ENCODE measurements at places on chromosomes 6 and 20.
A peak's percentile ranks its signal among the peaks of the same experiment; 100 is the strongest.

DNA sequence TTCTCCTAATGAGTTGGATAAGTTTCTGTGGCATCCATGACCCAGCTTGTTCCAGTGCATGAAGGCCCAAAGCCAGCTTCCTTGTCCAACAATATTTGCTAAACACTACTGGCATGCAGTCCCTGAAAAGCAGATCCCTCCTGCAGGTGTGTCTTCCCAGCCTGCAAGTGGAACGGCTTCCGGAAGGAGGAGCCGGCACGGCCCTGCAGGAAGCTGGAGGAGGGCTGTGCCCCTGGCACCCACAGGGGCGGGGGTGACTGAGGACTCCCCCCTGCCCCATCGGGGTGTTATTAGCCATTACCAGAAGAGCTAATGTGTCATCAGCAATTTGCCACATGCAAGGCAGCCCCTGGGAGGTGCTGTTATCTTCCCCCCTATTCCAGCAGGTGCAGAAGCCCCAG lies 27.4 kb downstream of the NPEPL1 start:
- DNase-seq = no peak

- no peak for DNase-seq
Observed at GRCh38 chr6:120588424-120588823, 745.9 kb downstream of the TBC1D32 start.

- no peak for DNase-seq
Observed at GRCh38 chr6:38762848-38763247, 47.7 kb downstream of the DNAH8 start.

DNA sequence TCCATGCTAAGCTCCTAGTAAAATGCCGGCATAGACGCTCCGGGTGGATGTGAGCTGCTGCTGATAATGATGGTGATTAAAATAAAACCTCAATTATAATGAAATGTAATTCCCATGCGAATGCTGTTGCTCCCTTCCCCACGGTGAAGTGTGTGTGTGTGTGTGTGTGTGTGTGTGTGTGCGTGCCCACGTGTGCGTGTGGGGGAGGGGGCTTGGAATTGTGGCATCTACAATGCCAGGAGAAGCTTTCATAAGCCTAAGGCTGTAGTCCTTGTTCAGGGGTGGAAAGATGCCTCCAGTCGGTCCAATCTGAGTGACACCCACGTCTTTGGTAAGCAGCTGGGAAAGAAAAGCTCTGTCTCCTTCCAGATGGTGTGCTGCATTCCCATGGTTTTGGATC lies 137.9 kb downstream of the CDH26 start:
- DNase-seq = no peak

GRCh38 chr20:61929971-61930666 lies 135.6 kb downstream of the TAF4 start:
- no peak for DNase-seq

DNA sequence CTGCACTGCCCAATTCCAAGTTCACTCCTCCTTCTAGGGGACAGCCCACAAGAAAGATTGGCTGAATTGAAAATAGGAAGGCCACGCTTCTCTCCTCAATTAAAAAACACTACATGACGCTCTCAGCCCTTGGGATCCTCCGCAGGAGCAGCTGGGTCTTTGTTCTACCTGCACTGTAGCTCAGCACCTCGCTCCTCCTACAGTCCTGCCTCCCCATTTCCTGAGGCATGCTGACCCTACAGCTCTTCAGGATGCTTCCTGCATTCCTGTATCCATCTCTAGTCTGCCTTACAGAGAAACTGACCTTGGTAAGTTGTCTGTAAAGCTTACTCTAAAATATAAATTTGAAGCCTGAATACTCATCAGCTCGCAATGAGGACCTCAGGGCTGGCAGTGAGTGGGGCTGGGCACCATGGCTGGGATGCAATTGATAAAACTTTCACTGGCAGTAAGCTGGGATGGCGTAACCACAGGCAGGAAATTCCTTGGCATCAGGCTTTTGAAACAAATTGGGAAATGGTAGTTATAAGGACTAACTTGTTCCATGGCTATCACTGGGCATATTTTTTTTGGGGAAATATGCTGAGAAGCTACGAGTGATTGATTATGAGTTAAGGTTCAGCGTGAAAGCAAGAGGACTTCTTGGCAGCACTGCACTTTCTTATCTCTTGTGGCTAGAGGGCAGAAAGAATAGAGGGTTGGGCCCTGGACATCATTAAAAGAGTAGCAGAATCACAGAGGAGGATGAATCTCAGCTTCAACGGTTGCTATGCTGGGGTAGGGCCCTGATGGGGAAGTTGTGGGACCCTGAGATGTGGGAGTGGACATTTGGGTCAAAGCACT lies 11.7 kb upstream of the SIRPB1 start:
- DNase-seq = no peak

DNA sequence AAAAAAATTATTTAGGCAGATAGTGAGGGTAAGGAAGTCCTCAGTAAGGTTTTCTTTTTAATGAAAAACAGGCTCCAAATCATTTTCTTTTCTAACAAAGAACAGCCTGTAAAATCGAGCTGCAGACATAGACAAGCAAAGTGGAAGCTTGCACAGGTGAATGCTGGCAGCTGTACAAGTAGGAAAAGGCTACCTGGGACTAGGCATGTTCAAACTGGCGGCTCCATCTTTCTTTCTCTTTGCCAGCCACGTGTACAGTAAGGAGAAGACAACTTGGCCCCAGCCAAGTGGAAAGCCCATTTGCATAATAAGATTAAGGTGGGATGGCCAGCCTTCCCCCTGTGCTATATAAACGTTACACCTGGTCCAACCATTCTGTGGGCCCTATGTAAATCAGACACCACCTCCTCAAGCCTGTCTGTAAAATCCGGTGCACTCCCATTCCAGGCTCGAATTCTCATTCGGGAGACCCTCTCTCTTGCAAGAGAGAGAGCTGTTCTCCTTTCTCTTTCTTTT lies 27.0 kb upstream of the SLC2A12 start:
- no peak for DNase-seq

- DNase-seq = no peak
Observed at GRCh38 chr6:30394139-30394538, 49.2 kb downstream of the RPP21 start.

GRCh38 chr6:139539852-139540251 lies 165.4 kb upstream of the CITED2 start:
- DNase-seq = peak; percentile 81

All from adipocyte (in vitro differentiated cells).